ENCODE measurements at places on chromosomes 16 and 17.

- DNase-seq, result peak; percentile 65
These were observed 2.1 kb downstream of the SCARF1 start for GRCh38 chr17:1643293-1643998.

GRCh38 chr17:45233423-45233924, 11.8 kb downstream of the FMNL1 start:
- no peak for DNase-seq

GRCh38 chr16:55703003-55704001, 47.5 kb downstream of the SLC6A2 start:
- DNase-seq, result no peak

- no peak for DNase-seq
These were observed 132.4 kb upstream of the GSE1 start for GRCh38 chr16:85480727-85481101.

DNA sequence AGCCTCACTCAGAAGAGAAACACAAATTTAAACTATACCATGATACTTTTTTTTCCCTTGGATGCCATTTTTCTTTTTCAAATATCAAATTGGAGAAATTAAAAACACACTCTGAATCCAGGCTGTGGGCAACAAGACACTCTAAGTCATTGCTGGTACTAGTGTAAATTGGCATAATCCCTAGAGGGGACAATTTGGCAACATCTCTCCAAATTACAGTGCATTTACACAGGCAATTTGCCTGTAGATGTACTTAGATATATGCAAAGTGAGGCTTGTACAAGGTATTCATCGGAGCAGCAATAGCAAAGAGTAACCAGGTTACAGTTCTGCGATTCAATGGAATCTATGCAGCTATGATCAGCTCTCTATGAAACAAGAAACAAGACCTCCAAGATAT, 6.7 kb upstream of the GUCY2D start:
- DNase-seq, result no peak

DNA sequence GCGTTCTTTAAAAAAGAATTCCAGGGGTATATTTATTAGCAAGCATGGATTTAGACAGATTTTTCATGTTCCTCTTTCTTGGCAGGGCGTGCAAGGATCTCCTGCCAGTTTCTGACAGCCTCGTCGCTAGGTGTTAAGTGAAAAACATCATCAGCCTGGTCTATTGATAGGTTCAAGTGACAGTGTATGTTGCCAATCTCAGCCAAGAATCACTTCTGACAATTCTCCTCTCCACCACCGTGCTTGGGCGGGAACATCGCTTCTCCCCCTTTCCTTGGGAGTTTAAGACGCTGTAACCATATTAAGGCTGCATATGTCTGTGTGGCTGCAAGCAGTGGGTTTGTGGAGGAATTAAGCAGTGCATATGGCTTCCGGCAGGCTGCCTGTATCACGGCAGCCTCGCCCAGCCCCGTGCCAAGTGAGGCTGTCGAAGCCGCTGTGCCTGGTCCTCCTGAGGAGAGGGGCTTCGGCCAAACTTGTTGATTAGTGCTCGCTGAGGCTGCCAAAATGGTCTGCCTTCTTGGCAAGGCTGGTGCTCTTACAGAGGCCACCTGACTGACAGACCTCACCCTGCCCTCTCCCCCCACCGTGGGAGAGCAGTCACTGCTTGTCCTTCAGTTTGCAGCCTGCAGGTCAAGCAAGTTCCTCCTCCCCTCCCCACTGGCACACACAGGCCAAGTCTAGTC, 132.2 kb upstream of the MPHOSPH6 start:
- no peak for DNase-seq

DNA sequence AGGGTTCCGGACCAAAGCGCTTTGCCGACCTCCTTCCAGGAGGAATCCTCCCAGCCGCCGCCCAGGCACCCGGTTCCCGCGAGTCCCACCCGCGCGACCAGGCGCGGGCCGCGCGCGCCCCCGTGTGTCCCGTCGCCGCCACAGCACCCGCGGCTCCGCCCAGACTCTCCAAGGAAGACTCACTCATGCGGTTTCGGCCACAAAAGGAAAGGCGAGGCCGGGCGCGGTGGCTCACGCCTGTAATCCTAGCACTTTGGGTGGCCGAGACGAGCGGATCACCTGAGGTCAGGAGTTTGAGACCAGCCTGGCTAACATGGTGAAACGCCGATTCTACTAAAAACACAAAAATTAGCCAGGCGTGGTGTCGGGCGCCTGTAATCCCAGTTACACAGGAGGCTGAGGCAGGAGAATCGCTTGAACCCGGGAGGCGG, 3.5 kb upstream of the PKMYT1 start:
- no peak for DNase-seq

- DNase-seq, result no peak
These were observed 5.5 kb upstream of the ASGR1 start for GRCh38 chr17:7184647-7185046.

DNA sequence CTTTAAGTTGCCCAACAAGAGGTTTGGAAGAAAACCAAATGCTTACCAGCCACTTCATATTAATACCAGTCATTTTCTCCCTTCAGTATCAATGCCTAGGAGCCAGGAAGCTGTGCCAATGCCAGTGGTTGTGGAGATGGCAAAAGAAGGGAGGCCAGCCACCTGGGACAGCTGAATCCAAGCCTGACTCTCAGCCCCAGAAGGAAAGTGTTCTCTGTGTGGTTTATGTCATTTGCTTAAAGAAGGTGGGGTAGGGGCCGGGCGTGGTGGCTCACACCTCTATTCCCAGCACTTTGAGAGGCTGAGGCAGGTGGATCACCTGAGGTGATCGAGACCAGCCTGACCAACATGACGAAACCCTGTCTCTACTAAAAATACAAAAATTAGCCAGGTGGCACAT, 13.4 kb downstream of the C17orf78 start:
- DNase-seq, result no peak

DNA sequence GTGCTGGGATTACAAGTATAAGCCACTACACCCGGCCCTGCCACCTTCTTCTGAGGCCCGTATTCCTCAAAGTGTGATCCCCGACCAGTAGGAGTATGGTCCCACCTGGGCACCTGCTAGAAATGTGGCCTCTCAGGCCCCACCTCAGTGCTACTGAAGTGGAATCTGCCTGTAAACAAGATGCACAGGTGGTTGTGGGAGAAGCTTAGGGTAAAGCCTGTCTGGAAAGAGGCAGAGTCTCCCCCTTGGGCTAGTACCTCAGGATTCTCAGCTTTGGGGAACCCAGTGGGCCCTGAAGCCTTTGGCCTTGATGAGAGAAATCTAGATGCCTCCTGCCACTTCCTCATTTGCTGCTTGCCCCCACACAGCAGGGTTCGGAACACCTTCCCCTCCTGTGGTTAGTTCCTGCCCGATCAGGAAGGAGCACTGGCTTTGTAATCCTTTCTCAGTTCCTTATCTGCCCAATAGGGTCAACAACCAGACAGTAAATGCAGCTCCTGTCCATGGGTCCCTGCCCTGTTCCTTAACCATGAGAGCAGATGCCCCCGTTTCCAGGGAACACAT, 25.2 kb downstream of the TK2 start:
- no peak for DNase-seq

GRCh38 chr16:23283571-23283970, 18.5 kb upstream of the SCNN1B start:
- DNase-seq, result no peak

DNA sequence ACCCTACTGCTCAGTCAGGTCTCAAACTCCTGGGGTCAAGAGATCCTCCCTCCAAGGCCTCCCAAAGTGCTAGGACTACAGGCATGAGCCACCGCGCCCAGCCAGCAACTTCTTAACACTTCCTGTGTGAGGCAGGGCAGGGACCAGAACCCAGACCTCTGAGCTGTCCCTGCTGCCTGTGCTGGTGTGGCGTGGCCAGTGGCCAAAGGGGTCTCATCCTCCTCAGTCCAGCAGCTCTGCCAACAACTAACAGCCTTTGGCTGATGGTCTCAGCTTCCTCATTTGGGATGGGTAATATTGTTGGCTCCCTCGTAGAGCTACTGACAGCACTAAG, 1.4 kb upstream of the LLGL1 start:
- no peak for DNase-seq

DNA sequence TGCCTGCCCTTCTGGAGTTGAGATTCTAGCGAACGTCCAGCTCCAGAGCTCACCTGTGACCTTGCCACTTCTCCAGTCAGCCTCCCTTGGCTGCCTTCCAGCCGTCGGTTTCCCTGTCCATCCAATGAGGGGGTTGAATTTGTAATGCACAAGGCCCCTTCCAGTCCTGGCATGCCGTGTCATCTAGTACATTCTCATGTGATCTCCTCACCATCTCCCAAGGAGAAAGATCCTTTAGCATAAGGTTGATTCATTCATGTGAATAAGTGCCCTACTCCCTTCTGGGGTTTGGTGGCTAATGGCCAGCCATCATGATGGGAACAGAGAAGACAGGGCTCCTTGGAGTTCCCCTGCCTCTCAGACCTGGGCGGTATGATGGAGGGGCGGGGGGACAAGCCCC, 18.9 kb upstream of the ABCC3 start:
- no peak for DNase-seq

- no peak for DNase-seq
These were observed 10.7 kb upstream of the HSD3B7 start for GRCh38 chr16:30974348-30974747.

DNA sequence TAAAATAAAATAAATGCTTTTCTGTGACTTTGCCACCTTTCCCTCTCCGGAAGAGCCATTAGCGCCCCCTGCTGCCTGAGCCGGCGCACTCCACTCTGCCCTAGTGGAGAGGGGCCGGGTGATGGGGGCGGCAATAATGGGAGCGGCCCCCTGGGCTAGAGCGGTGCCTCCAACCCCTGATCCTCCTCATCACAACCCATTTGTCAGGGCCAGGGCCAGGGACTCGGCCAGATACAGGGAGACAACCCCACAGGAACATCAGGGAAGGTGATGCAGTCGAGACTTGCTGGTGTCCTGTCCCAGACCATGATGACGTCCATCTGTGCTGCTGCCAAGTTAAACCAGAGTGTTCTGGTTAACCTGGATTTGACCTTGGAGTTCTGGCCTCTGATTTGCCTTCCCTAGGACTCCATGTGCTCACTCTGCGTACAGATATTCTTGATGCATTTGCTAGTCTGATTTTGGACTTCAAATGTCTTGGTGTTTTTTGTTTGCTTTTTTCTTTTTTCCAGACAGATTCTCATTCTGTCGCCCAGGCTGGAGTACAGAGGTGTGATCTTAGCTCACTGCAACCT, 46.1 kb upstream of the BPTF start:
- no peak for DNase-seq

DNA sequence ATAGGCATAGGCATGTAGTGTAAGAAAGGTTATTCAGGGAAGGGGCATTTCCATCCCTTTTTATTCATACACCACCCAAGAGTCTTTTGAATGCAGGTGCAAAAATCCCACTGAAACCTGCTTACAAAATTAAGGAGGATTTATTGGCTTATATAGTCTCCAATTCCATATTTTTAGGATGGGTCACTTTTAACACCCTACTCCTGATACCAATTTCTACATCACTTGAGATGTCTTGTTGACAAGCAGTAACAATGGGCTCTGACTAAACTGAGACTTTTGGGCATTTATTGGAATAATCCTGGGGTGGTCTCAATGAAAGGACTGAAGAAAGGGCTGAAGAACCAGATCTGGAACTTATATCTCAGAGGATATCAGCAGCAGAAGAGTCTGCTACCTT, 18.9 kb upstream of the NKD1 start:
- no peak for DNase-seq

DNA sequence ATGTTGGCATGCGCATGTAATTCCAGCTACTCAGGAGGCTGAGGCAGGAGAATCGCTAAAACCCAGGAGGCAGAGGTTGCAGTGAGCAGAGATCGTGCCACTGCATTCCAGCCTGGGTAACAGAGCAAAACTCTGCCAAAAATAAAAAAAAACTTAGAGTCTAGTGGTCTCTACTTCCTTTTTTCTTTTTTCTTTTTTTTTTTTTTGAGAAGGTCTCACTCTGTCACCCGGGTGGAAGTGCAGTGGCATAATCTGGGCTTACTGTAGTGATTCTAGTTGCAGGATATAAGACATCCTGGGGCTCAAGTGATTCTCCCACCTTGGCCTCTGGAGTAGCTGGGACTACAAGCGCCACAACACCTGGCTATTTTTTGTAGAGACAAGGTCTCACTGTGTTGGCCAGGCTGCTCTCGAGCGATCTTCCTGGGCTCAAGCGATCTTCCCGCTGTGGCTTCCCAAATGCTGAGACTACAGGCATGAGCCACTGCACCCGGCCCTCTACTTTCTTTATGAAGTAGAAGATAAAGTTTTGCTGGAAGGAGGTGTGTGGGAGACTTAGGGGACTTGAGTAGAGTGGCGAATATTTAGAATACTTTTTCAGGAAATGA, 47.9 kb upstream of the TAOK1 start:
- DNase-seq, result no peak

GRCh38 chr17:45369421-45369820, 52.6 kb upstream of the MAP3K14 start:
- no peak for DNase-seq

DNA sequence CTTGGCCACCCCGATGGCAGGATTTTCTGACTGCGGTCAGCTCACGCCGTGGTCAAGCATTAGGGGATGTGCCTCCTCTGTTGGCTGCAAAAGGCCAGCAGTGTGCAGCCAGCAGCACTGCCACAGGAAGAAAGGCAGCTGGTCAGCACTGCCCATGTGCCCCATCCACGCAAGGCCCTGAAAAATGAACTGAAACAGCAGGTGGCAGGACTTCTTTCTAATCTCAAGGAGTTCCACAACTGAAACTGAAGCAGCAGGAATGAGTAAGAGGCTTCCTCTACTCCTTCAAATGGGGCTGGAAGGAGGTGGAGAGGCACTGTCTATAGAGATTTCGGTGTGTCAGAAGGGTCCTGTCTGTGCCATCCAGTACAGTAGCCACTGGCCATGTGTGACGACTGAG, 3.2 kb downstream of the ZNF500 start:
- no peak for DNase-seq

GRCh38 chr17:74271281-74271680, 2.8 kb upstream of the DNAI2 start:
- DNase-seq, result no peak

DNA sequence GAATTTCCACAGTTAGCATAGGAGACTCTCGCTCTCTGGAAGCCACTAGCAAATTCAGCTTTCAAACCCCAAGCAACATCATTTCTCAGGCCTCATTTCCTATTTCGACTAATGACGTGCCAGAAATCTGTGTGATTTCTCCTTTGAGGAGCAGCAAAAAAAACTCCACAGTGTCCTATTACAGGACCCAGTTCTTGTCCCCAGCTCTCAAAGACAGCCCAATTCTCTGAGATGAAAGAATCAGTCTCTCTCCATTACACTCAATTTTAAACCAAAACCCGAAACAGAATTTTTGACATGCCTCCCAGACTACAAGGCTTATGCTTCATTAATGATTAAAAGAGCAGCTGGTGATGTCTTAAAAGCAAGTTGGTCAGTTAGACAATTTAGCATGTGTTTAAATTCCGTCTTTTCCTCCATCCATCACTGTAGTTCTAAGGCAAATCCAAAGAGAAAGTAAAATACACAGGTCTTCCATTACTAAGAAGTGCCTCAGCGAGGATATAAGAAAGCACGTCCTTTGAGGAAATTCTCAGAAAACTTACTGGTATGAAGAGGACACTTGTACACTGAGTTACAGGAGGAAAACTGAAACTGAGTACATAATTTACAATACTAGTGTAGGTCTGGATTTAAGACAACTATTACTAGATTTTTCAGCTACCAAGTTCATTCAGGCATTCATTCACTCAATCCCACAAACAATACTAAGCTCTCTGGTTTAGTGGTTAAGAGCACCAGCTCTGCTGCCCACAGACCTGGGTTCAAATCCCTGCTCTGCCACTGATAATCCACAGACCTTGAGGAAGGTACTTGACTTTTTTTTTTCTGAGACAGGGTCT, 12.5 kb downstream of the TOM1L2 start:
- no peak for DNase-seq

- no peak for DNase-seq
These were observed 1047.2 kb downstream of the CDH11 start for GRCh38 chr16:64074706-64075105.

Measured in NCI-H510A (cell line).